ENCODE measurements at places on chromosomes 12 and 14. TPM values are rescaled to one million over a fixed set of nuclear protein-coding genes. Genes with fewer than 3 reads are reported as not detected.

DNA sequence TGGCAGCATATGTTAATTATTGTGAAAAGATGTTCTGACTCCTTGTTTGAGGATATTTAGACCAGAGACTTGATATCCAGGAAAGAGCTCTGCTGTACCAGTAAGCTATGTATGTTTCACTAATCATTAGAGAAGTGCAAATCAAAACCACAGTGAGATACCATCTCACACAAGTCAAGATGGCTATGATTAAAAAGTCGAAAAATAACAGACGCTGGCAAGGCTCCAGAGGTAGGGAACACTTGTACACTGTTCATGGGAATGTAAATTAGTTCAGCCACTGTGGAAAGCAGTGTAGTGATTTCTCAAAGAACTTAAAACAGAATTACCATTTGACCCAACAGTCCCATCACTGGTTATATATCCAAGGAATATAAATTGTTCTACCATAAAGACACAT lies 171.6 kb downstream of the DPY19L2 start:
- DNase-seq = no peak

The CD163L1 gene
- 3.1 TPM for total RNA-seq

The TNFAIP2 gene
- total RNA-seq = 31.3 TPM

GRCh38 chr12:109951751-109952150 lies 44.4 kb downstream of the GIT2 start:
- no peak for DNase-seq

DNA sequence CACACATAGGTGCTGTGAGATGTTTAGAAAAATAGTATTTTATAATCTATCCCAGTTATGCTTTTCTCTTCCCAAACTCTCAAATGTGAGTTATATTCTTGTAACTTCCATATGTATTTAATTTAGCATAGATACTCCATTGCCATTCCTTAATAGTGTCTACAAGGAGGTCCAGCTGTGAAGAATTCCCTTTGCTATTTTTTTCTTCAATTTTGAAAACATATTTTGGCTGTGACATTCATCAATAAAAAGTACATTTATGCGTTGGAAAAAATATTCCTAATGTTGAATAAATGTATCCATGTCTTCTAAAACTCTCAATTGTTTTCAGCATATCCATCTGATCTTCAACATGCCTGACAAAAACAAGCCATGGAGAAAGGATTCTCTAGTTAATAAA lies 1402.0 kb upstream of the SEL1L start:
- DNase-seq = no peak

Measured in cardiac septum (tissue), 1 donor.